HL-60 (cell line): ENCODE measurements at places on chromosomes 5 and 9.

DNA sequence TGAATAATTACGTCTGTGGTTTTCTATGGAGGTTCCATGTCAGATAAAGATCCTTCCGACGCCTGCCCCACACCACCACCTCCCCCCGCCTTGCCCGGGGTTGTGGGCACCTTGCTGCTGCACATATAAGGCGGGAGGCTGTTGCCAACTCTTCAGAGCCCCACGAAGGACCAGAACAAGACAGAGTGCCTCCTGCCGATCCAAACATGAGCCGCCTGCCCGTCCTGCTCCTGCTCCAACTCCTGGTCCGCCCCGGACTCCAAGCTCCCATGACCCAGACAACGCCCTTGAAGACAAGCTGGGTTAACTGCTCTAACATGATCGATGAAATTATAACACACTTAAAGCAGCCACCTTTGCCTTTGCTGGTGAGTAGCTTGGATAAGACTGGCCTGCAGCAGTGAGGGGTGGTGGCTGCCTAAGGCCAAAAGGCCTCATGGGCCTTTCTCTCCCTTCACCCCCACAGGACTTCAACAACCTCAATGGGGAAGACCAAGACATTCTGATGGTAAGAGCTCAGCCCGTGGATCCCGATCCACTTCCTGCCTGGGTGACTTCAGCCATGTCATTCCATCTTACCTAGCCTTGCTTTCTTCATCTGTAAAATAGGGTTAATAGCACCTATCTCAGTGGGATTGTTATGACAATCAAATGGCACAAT is at the start of gene IL3:
Gene IL3, plus strand, starts transcription at position 155 of the 661 bp plus-strand sequence. Its CDS starts 52 bp downstream, at position 207.
- no peak for DNase-seq

DNA sequence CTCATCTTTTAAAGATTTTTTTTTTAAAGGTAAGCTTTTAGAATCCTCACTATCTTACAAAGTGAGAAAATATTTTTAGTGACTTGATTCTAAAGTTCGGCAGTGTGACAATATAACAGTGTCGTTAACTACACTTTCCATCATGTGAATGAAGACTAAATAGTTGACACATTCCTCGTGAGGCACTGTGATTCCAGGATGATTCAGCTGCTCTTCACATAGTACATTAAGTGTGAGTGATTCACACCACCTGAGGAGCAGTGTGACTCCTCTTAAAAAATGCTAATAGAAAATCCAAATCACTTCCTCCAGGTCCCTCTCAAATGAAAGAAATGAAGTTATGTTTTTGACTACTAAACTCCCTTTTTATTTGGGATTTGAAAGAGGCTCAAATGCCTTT is 589.5 kb downstream of the GABRG2 start:
- DNase-seq: no peak

GRCh38 chr9:13244181-13244580 is 35.3 kb downstream of the MPDZ start:
- no peak for DNase-seq

DNA sequence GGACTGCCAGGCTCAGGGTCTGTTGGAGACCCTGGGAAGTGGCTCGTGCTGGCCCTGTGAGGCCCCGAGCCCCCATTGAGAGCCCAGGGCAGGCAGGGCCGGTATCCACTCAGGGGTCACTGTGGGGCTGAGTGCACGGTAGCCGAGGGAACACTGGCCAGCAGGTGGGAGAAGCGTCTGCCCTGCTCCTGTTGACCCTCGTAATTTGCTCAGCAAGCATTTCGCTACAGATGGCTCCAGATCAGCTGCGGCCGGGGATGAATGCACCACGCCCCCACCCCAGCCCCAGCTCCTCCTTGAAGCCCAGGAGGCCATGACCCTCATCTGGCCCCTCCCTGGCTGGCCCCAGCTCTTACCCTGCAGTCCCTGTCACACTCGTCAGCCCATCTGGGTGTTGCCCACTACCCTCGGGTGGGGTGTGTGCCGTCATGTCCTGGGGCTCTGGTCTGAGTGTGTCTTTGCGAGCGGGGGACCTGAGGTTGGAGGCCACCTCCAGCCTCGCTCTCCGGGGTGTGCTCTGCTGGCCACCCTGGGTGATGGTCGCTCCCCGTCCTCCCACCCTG is 6.1 kb upstream of the NRARP start:
- no peak for DNase-seq

- DNase-seq: no peak
Measured at GRCh38 chr9:122883125-122883524, 22.0 kb downstream of the RC3H2 start.

GRCh38 chr9:108755979-108756378 is 99.8 kb downstream of the ACTL7B start:
- no peak for DNase-seq

GRCh38 chr5:163880302-163880701 is 374.9 kb downstream of the MAT2B start:
- DNase-seq: no peak

- DNase-seq: peak; percentile 100
Measured at GRCh38 chr9:131598121-131598520, 52.8 kb downstream of the PRRT1B start.

GRCh38 chr5:112686675-112687074 is 51.0 kb upstream of the APC start:
- DNase-seq: no peak

DNA sequence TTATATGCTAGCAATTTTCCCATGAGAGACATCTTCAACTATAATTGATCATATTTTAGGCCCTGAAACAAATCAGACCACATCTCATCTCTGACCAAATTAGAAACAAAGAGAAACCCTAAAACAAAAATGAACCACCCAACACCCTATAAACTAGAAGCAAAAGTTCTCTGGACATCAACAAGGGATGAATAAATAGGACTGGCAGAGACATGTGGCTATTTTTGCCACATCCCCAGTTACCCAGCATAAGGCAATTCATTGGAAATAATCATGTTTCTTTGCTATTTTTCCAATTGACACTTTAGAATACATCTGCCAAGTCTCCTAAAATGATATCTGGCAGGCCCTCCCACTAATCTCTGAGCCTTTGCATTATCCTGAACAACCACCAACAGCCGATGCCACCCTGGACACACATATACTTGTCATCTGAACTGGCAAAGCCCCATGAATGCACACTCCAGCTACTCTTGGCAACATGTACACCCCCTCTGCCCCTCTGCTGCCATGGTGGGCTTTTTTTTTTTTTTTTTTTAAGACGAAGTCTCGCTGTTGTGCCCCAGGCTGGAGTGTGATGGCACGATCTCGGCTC is 53.5 kb upstream of the EQTN start:
- no peak for DNase-seq

- DNase-seq: no peak
Measured at GRCh38 chr5:16750445-16750844, 133.6 kb upstream of the RETREG1 start.

DNA sequence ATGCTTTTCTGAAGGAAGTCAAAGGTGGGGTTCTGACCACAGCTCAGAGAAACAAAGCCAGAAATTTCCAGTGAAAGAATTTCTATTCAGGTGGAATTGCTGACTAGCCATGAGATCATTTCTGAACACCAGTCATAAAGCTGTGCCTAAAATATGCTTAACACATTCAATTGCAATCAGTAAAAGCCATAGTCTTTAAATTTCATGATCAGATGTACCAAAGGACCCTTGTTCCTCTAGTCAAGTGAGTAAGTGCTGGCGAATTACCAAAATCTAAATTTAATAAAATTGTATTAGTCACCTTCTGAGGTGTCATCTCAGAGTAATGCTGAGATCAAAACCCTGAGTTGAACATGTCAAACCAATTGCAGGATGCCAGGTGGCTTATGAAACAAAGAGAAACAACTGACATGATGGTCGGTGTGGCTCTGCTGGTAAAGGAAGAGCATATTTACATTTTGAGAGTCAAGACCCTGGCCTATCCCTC is 334.2 kb upstream of the CCNH start:
- no peak for DNase-seq

DNA sequence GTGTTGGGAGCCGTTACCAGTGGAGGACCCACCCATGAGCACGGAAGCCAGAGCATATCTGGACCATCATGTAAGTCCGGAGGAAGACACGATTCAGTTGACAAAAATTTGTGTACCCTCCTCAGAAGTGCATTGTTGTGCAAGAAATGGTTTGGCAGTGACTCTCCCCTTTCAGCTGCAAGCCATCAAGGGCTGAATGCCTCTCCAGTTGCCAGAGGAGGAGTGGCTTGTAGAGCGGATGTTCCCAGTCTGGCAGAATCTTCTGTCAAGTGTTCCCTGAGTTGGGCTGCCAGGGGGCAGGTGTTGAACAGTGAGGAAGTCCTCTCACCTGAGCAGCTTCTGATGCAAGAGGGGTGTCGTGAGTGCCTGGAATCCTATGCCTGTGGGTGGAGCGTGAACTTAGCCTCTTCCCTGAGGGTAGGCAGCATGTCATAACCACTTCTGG is 27.6 kb upstream of the CDKN2AIPNL start:
- DNase-seq: no peak

- DNase-seq: no peak
Measured at GRCh38 chr5:134132372-134133187, 18.1 kb downstream of the TCF7 start.

DNA sequence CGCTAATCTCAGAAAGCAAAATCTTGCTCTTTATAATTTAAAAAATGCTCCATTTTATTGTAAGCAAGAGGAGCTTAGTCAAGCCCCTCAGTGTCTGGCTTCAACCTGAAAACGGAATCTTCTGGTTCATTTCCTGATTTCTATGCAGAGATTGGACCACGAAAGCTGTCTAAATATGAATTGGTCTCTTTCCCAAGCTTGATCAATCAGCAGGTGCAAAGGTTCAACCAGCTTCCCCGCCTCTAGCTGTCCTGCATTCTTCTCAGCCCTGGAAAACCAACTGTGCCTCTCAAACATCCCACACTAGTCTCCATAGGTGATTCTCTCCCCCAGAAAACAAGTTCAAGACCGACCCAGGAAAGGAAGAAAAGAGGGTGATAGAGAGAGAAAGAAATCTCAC is 34.5 kb downstream of the FNBP1 start:
- DNase-seq: no peak

GRCh38 chr5:10291692-10292339 is 15.9 kb downstream of the CMBL start:
- no peak for DNase-seq

DNA sequence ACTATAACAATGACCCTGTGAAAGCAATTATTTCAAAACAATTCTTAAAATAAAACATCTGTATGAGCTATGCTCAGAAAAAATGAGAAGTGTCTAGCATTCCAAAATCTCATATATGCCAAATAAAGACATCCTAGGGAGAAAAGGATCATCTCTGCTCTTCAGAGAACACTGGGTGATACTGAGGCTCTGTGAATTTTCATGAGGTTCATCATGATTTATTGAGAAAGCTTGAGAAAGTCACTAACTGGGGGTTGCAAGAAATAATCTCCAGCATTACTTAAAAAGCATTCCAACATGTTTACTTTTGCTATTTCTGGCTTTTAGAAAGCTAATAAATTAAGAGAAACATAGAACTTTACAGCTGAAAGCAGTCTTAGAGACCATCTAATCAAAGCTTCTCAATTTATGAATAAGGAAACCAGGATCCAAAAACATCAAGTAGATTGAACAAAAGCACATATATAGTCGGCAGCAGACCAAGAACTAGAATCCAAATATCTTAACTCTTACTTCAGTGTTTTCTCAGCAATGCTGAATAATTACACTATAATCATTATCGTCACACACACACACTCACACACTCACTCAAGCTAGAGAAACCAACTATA is 372.8 kb downstream of the NR2F1-AS1 start:
- DNase-seq: no peak

GRCh38 chr9:134676886-134677285 is 35.3 kb downstream of the COL5A1 start:
- no peak for DNase-seq

DNA sequence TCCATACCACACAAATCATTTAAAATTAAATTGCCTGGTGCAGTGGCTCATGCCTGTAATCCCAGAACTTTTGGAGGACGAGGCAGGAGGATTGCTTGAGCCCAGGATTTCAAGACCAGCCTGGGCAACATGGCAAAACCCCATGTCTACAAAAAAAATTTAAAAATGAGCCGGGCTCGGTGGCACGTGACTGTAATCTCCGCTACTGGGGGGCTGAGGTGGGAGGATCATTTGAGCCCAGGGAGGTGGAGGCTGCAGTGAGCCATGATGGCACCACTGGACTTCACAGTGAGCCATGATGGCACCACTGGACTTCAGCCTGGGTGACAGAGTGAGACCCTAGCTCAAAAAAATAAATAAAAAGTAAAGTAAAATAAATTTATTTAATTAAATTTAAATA is 40.9 kb downstream of the LYRM7 start:
- DNase-seq: no peak
